ENCODE measurements at places on chromosomes 6 and 20. TPM values are rescaled to one million over a fixed set of nuclear protein-coding genes. Genes with fewer than 3 reads are reported as not detected.

- no peak for DNase-seq
Measured at GRCh38 chr20:48288930-48289507, 503.7 kb upstream of the SULF2 start.

GRCh38 chr6:47083586-47084047 lies 41.5 kb upstream of the ADGRF1 start:
- peak; percentile 63 for DNase-seq

- DNase-seq: no peak
Measured at GRCh38 chr6:54289426-54289825, 18.8 kb upstream of the TINAG start.

GRCh38 chr20:12965212-12965869 lies 43.4 kb upstream of the SPTLC3 start:
- no peak for DNase-seq

BPIFA1 gene
- not detected for total RNA-seq

GATA5 gene
- 4.7 TPM for total RNA-seq

DNA sequence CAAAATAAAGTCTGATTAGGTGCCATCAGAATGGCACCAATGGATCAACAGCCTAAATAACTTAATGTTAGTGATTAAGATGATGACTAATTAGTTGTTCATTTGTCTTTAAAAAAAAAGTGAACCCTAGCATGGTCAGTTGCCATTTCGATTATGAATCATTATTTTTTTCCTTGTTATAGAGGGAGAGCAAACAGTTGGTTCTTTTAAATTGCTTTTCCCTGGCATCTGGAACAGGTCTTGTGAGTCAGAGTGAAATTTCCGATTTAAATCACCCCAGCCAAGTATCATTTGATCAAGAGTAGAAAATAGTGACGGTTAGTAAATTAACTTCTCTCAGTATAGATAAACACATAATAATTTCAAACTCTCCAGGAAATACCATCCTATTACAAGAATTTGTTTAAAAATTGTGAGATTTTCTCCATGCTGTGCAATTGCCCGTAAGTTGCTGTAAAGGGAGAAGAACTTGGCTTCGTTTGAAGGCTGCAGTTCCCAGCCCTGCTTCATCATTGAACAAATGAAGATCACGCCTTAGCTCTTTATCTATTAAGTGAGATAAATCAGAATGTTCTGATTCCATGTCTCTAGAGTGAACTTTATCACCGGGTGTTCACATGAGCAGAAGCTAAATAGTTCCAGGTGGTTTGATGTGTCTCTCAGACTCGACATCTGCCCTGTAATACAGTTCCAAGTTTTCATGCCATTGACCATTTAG lies 741.3 kb downstream of the DOK5 start:
- peak; percentile 33 for DNase-seq

- DNase-seq: no peak
Measured at GRCh38 chr6:147821295-147821897, 312.9 kb downstream of the SAMD5 start.

DNA sequence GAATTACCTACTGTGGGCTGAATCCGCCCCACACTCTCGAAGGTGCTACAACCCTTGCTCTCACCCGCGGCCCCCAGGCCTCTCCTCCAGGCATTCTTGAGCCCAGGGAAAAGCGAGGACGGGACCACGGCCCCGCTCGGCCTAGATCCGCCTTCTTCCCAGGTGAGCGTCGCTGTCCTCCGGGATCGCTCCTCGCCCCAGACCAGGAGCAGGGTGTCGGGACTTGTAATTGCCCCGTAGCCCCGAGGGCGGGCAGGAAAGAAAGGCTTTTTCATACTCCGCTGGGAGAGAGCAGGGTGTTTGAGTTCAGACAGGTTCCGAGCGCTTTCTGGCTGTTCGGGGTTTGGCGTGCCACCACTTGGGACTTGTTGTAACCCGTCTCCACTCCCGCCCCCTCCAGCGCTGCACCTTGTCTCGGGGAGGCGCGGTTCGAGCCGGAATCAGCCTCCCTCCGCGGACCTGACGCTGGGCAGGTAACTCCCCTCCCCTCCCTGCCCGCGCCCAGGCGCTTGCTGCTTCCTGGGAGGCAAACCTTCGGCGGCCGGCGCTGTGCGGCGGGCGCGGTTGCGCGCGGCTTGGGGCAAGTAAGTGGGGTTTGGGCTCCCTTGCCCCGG lies at the start of gene FAM83B:
Gene FAM83B (plus strand): TSS at position 529 of the 614 bp plus-strand sequence. CDS start 23,476 bp downstream, outside the sequence.
- no peak for DNase-seq

TPX2 gene
- total RNA-seq: 245 TPM

DNA sequence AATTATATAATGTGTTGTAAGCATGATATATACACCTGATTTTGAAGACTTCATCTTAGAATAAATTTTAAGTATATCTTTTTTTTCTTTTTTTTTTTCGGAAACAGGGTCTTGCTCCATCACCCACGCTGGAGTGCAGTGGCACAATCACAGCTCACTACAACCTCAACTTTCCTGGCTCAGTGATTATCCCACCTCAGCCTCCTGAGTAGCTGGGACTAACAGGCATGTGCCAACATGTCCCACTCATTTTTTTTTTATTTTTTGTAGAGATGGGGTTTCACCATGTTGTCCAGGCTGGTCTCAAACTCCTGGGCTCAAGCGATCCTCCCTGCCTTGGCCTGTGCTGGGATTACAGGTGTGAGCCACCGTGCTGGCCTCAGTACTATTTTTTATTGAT lies 17.1 kb downstream of the VPS52 start:
- DNase-seq: no peak

- peak; percentile 74 for DNase-seq
Measured at GRCh38 chr6:16684896-16685554, 76.2 kb downstream of the ATXN1 start.

GRCh38 chr6:81834141-81834681 lies 81.7 kb upstream of the TENT5A start:
- DNase-seq: peak; percentile 74

- no peak for DNase-seq
Measured at GRCh38 chr20:20597966-20598365, 114.5 kb downstream of the RALGAPA2 start.

GRCh38 chr6:32843331-32843978 lies 392 bp downstream of the PSMB8 start:
- DNase-seq: peak; percentile 13

GRCh38 chr6:166474721-166475565 lies 92.2 kb upstream of the MPC1 start:
- DNase-seq: peak; percentile 19

BPIFB1 gene
- not detected for total RNA-seq

- DNase-seq: no peak
Measured at GRCh38 chr20:34401741-34402455, 38.8 kb downstream of the ITCH start.

DNA sequence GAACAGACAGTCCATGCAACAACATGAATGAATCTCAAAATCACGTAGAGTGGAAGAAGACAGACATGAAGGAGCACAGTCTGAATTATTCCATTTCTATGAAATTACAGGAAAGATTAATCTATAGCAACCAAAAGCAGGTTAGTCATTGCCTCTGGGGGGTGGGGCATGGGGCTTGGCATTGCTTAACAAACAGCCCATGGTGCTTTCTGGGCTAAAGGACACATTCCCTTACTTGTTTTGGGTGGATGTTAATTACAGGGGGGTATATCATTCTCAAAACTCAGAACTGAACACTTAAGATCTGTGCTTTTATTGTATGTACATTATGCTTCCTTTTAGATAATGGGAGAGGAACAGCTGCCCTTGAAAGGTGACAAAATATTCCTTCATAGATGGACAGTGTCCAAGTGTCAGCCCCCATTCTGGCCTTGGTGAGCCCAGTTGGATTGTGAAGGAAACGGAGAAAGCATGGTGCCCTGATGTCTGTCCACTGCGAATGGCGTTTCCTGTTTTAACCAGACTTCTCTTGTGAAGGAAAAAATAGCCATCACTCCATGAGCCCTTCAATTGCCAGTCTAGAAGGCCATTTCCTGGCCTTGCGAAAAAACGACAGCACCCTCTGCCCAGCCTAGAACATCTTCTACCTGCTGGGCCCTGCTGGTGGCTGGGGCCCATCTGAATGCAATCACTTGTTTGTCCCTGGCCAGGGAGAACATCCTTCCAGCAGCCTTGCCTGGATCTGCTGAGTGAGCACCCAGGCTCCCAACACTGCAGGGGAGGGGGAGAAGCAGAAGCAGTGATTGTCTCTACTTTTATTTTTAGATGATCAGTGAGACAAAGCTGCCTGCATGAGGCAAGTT lies 179.7 kb downstream of the BCAS1 start:
- DNase-seq: no peak

NRSN1 gene
- not detected for total RNA-seq

ANKRD66 gene
- total RNA-seq: not detected

DNA sequence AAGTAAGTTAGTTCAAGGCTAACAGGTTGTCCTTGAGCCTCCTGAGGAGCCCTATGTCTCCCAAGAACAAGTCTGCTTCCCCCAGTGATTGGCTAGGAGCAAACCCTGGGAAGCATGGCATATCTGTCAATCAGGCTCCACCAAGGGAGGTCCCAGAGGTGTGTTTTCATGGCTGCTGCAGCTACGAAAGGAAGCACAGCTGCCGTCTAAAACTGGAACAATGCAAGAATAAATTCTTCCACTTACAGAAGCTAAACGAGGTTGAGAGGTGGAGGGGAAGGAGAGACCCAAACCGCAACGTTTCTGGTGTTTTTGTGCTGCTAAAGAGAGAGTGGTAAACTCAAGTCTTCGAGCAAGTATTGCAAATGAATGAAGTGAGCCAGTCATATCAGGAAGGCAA lies 4.9 kb upstream of the PTGIS start:
- DNase-seq: no peak

MOXD1 gene
- 27.5 TPM for total RNA-seq

MEI4 gene
- not detected for total RNA-seq

BEND3 gene
- total RNA-seq: 2.3 TPM

DNA sequence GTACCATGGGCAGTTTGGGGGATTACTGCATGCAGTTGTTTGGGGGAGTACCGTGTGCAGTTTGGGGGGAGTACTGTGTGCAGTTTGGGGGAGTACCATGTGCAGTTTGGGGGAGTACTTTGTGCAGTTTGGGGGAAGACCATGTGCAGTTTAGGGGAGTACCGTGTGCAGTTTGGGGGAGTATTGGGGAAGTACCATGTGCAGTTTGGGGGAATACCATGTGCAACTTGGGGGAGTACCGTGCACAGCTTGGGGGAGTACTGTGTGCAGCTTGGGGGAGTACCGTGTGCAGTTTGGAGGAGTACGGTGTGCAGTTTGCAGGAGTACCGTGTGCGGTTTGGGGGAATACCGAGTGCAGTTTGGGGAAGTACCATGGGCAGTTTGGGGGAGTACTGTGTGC lies 22.3 kb downstream of the CDH4 start:
- no peak for DNase-seq

DNA sequence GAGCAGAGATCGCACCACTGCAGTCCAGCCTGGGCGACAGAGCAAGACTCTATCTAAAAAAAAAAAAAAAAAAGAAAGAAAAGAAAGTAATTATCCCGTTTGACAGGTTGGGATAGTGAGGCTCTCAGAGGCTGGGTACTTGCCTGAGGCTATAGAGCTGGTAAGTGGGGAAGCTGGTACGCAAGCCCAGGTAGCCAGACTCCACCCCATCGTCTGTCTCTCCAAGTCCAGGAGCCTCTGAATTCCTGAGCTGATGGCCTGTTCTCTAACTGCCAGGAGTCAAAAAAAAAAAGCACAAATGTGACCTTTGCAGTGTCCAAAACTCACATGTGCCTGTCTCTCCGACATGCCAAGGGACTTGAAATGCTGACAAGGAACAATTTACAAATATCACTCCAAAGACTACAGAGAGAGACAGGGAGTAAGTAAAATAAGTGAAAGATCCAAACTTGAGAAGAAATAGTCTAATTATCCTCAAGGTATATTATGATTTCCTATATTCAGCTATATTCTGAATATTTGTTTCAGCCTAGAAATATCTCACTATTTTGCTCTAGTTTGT lies 109.1 kb upstream of the SCAF8 start:
- DNase-seq: no peak

CST2 gene
- total RNA-seq: not detected

SLA2 gene
- not detected for total RNA-seq

- no peak for DNase-seq
Measured at GRCh38 chr20:24696396-24696795, 227.0 kb downstream of the SYNDIG1 start.

DNA sequence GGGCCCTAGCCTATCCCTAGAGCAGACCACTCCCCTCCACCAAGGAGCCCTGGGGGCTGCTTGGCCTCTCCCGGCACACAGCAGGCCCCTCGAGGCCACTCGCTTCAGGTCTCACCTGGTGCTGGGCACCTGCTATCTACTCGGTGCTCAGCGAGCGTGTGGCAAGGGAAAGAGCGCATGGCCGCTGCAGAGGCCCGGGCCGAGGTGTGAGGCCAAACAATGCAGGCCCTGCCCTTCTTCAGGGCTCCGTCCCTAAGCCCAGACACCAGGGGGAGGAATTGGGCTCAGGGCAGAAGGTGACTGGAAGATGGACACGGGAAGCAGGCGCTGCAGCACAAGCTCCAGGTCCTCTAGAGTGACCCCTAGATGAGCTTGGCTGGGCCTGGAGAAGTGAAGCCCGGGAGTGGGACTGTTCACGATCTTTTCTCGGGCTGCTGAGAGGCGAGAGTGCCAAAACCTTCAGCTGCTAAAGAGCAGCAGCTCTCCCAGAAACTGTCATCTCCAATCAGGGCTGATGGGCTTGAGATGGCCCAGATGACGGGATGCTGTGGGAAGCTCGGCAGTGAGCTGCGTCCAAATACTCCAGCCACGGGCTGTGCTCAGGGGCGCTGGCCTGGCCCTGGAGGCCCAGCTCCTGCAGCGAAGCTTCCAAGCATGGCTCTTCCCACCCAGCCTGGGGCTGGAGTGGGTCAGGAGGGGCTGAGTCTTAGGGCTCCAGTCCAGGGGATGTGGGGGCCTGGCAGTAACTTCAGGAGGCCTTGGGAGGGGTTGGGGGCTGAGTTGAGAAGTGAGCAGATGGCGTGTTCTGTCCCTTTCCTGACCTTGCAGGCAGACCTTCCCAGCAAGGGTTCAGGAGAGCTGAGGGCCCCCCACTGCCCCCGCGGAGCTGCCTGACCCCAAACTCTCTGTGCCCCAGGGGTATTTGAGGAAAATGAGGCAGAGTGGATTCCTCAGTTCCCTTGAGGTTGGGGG lies 43.7 kb downstream of the APCDD1L start:
- no peak for DNase-seq

SLC17A9 gene
- total RNA-seq: not detected

- DNase-seq: no peak
Measured at GRCh38 chr20:36975099-36975818, 23.8 kb upstream of the SAMHD1 start.

LGSN gene
- total RNA-seq: not detected

- DNase-seq: no peak
Measured at GRCh38 chr6:78483553-78484197, 383.7 kb upstream of the IRAK1BP1 start.

SHLD1 gene
- 4.3 TPM for total RNA-seq

- DNase-seq: no peak
Measured at GRCh38 chr6:14540810-14541540, 423.4 kb downstream of the CD83 start.

- peak; percentile 86 for DNase-seq
Measured at GRCh38 chr6:139765825-139766285, 391.4 kb upstream of the CITED2 start.

GTSF1L gene
- total RNA-seq: not detected

- no peak for DNase-seq
Measured at GRCh38 chr6:153525998-153526397, 394.9 kb upstream of the RGS17 start.

GRCh38 chr20:48293671-48294070 lies 508.4 kb upstream of the SULF2 start:
- DNase-seq: no peak

PSMF1 gene
- 90.5 TPM for total RNA-seq

CLIC5 gene
- total RNA-seq: not detected

All from A172 (cell line).